ENCODE measurements at places on chromosomes 1 and 21.

GRCh38 chr1:52055866-52056162 lies 281 bp upstream of the BTF3L4 start:
- DNase-seq: no peak

GRCh38 chr1:43302721-43303470 lies 2.1 kb downstream of the TIE1 start:
- DNase-seq: no peak

- DNase-seq: no peak
Measured at GRCh38 chr1:117544509-117545109, 61.2 kb upstream of the TENT5C start.

DNA sequence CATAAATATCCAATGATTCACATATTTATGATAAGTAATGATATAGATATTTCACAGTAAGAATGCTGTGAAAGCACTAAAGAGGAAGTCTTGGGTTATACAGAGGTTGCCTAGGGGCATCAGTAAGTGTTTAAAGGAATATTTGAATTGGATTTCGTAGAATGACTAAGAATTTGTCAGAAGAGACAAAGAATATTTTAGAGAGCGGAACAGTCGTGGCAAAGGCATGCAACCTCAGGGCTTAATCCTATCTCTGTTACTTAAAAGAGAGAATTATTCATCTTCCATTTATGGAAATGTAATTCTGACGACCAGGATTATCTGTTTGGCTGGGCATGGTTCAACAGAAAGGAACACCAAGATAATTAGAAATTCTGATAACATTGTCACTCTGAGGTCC lies 171.9 kb upstream of the NR5A2 start:
- DNase-seq: no peak

DNA sequence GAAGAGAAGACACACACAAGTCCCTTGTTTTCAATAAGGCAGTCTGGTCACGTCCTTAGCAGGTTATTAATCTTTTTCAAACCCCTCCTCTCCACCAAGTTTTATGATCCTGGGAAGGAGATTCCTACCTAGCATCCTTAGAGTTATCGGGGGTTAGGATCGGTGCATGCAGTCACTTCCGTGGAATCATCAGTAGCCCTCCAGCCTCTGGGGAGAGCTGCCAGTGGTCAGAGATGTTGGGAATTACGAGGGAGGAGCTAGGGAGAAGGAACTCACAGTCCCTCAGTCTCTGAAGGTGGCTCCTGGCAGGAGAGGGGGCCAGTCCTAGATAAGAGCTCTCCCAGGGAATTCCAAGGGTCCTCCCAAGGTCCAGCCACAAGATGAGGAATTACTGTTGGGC lies 57.7 kb upstream of the ATP5PO start:
- DNase-seq: no peak
